Stimulated activated naive B cell treated with anti-CD40 and anti-IgM and Interleukin-4, amounts not matched to agents 10 μg/mL and 1 μg/mL and 100 μg/mL, for 72 hours (primary cell): ENCODE measurements at places on chromosomes 6 and 20.
A peak's percentile ranks its signal among the peaks of the same experiment; 100 is the strongest.

DNA sequence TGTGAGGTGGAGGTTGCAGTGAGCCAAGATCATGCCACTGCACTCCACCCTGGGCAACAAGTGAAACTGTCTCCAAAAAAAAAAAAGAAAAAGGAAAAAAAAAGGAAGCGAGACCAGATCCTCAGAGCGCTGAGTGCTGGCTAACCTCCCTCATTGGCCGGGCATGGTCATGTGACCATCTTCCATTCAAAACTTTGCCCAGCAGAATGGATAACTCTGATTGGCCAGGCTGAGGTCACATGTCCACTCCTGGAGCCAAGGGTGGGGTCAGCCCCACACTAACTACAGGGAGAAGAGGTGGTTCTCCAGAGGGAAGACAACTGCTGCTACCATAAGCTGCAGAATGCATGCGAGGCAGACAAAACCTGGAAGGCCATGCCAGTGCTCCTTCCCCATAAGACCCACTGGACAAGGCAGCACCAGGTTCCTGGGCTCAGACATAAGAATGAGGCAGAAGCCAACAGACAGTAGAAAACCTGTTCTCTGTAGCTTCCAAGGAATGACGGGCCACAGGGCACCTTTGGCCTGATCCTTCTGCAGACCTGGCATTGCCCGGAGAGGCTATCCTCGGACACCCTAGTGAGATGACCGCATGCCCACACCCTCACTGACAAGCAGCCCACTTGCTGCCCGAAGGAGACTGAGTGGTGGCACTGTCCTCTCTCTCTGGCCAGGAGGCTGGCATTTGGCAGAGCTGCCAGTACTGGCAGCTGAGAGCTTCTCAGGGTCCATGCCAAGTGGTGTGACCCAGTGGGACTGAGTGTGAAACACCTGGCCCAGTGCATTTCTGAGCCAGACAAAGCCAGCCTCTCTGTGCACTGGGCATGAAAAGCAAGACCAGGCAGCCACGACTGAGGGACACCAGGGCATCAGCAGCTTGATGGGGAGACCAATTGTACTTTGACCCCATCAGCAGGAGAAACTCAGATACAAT is 311.9 kb upstream of the SULF2 start:
- no peak for DNase-seq

DNA sequence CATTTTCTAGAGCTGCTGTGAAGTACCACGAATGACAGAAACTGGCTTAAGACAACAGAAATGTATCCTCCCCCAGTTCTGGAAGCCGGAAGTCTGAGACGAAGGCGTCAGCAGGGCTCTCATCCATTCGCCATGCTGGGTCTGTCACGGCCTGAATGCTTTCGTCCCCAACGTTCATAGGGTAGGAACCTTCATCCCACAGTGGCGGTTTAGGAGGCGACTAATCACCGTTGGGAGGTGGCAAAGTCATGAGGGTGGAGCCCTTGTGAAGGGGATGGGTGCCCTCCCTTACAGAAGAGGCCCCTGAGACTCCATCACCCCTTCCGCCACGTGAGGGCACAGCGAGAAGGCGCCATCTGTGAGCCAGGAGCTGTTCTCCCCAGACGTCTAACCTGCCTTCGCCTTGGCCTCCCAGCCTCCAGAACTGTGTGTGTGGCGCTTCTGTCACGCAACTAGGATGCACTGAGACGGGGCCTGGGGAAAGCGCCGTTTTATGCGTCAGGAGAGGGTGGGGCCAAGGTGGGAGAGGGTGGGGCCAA is 250.3 kb downstream of the TTLL2 start:
- no peak for DNase-seq

DNA sequence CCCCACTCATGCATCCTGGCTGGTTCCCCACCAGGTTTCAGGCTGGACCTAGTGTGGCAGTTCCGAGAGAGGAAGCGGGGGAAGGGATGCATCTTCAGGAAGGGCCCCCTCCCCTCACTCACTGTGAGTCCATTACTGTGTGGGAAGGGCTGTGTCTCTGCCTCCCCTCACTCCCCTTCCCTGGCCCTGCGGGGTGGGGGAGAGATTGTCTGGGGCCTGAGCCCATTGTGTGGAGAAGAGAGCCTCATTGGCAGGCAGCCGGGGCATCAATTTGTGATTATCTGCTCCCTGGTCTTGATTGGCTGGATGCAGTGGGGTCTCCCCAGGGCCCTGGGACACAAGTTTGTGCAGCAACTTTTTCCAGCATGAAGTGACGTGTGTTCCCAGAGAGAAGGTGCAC is 4.1 kb upstream of the MYT1 start:
- DNase-seq, result no peak

DNA sequence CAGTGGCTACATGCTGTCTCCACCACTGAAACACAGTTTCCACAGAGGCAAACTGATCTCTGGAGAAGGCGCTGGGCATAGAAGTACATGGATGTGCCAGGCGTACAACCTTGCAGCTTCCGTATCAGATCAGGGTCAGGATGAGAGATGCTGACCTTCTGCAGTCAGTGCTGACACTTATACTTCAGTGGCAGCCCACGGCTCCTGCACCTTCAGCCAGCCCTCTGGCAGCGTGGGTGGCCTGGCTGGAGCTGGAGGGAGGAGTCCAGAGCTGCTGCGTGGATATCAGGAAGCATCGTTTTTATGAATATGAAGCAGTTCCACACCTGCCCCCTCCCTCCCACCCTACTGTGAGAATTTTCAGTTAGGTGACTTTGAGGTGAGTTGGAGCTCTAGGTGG is 149.3 kb downstream of the CFAP61 start:
- no peak for DNase-seq

DNA sequence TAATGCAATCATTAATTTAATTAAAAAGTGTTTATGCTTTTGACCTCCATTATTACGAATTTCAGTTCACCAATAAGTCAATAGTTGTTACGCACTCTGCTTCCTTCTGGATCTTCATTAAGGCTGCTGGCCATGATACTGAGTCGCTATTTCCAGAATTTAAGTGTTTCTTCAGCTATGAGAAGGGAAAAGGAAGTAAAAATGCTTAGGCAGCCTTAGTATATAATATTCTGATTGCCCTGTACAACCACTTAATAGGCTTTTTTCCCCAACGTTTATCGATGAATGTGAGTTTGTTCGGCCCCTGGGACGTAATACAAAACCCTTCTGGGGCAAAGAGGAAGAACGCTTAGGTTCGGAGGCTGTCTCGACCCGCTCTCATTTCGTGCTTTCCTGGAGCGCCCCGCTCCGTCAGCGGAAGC is 644 bp downstream of the OARD1 start:
- no peak for DNase-seq

DNA sequence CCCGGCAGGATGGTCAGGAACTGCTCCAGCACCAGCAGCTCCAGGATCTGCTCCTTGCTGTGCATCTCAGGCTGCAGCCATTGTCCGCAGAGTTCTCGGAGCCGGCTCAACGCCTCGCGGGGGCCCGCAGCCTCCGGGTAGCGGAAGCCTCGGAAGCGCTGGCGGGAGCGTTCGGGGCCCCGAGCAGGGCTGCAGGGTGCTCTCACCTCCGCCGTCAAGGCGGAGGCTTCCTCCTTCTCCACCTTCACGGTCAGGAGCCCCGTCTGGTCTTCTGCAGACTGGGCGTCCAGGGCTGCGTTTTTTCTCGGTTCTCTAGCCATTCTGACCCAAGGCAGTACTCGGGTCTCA is 434 bp downstream of the ZKSCAN4 start:
- peak; percentile 16 for DNase-seq

DNA sequence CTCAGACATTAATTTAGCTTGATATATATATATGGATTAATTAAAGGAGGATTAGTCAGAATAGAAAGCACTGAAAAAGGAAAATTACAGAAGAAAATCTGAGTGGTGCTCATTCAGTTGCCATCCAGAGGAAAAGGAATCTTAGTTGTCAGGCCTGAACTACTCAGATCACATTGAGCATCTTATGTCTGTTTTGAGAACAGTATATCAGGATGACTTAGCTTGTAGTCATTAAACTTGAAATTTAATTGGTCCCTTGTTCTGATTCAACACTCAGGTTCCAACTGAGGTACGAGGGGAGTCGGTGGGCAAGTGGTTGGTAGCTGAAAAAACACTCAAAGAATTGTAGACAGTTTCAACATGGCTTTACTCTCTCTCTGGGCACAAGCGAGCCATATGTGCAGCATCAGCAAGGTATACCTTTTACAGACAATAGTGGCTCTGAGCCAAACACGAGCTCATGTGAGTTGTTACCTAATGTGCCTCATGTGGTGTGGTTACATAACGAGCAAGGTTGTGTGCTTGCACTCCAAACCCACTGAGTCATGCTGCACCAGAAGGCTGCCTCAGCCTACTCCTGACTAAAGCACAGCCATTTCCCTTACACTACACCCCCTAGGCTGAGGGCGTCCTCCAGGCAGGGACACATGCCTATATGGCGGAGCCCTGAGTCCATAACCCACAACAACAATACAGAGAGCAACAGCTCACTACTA is 73.0 kb upstream of the HMGN3 start:
- no peak for DNase-seq

DNA sequence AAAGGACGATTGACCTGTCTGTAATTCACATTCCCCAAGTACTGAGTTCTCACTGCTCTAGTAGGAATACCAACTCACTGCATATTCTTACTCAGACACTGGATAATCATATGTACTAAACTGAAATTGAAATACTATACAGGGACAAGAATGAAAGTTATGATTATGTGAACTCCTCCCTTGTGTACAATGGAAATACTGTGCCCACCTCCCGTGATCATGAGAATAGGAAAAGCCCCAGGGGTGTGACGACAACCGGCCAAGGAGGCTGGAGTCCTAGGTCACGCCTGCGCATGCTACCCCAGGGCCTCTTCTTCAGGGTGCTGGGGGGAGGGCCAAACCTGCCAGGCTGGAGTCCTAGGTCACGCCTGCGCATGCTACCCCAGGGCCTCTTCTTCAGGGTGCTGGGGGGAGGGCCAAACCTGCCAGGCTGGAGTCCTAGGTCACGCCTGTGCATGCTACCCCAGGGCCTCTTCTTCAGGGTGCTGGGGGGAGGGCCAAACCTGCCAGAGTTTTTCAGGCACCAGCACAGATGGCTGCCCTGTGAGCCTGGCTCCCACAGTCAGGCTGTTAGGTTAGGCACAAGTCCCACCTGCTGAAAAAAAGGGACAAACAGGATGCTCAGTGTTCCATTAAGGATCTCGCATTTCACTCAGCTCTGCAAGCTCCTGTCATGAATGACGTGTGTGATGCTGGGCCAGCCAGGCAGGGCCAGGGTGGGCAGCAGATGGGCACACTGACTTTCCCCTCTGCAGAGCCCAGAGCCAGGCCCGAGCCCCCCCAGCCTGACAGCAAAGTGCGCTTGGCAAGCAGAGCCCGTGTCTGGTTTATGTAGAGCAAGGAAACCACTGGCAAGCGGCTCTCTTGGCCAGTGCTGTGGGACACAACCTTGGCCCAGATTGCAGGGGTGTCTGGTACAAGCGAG is 107.7 kb downstream of the FOXF2 start:
- no peak for DNase-seq

DNA sequence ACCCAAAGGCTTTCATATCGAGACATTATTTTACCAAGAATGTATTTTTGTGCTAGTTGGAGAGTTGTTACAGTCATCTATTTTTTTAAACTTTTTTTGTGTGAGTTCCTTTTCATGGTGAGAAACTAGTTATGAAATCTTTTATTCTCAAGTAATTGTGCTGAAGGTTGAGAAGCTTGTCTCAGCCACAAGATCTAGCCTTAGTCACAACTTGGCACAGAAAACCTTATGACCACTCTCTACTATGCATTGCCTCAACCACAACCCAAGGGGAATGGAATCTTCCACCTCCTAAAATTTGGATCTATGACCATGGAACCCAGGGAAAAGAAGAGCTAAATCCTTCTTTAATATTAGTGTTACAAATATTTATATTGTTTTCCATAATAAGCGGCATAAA is 58.5 kb downstream of the HS3ST5 start:
- DNase-seq, result no peak

- no peak for DNase-seq
Observed at GRCh38 chr20:43682446-43682845, 15.5 kb downstream of the MYBL2 start.
